ENCODE measurements at places on chromosomes 11 and 22.

GRCh38 chr11:38530226-38530625, 1932.2 kb upstream of the RAG2 start:
- no peak for DNase-seq

DNA sequence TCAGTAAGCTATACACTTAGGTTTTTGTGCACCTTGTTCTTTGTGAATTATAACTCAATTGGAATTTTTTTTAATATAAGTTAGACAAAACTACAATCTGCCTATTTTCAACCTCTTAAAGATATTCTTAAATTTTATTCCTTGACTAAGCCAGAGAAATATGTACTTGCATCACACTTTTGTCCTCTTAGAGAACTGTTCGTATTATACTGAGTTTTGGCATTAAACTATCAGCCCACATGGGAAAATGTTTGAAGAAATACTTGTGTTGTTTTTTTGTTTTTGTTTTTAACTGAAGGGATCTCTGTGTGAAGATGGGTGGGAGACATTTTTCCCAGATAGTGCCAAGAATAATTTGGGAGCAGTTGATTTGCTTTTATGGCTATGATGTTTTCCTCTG, 25.3 kb downstream of the CEP295 start:
- DNase-seq: no peak

- no peak for DNase-seq
These were observed 37.2 kb downstream of the BMAL1 start for GRCh38 chr11:13314676-13315394.

GRCh38 chr11:4851033-4851432, 2.0 kb upstream of the OR51S1 start:
- no peak for DNase-seq

DNA sequence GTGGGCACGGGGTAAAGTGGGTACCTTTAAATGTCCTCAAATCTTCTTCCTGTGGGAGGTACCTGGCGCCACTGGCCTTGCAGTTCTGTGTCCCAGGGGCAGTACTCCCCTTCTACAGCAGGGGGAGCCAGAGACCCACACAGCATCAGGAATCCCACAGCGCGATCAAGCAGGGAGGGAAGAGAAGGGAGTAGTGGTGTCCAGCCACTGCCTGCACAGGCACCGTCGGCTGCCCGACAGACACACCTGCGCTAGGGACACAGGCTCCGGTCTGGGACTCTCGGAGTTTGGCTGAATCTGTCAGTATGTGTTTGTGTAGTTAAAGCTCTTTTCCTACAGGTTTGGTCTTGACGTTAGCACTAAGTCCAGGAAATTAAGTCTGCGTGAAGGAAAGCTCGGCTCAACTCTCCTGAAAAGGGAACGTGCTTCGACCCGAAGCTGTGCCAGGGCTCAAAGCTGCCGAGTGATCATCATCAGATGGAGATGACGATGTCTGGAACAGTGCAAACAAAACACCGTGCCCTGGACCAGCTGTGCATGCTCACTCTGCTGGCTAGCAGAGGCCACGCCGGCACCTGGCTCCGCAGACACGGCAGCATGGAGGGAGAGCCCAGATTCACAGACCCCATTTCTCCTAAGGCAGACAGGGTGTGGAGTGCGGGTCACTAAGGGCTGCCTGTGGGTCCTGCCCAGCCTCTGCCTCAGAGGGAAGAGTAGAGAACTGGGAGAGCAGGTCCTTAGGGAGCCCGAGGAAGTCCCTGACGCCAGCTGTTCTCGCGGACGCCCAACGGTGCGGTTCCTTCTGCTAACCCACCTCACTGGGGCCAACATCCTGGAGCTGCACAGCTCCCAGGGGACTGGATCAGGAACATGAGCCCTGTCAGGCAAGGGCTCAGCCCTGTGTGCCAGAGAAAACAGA, 56.0 kb upstream of the BID start:
- peak; percentile 89 for DNase-seq

- no peak for DNase-seq
These were observed 7.1 kb downstream of the TSKU start for GRCh38 chr11:76790251-76790650.

GRCh38 chr11:6925636-6926207, 504 bp upstream of the ZNF215 start:
- DNase-seq: no peak

All from C1 segment of cervical spinal cord (tissue), 14 donors.